ENCODE measurements at places on chromosomes 11 and 22.

DNA sequence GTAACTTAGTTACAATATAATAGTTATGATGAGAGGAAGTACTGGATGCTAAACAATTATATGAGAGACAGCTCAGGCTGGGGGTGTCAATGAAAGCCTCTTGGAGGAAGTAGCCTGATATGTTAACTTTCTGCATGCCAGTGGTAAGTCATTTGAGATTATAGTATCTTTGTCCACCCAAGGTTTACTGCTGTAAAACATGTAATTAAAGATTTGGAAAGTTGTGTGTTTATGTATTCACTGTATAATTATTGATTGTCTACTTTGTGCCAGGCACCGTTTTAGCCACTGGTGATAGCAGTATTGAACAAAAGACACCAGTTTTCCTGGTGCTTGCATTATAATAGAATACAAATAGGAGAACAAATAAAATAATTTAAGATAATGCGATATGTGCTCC is 624 bp upstream of the DNAJB7 start:
- no peak for DNase-seq

DNA sequence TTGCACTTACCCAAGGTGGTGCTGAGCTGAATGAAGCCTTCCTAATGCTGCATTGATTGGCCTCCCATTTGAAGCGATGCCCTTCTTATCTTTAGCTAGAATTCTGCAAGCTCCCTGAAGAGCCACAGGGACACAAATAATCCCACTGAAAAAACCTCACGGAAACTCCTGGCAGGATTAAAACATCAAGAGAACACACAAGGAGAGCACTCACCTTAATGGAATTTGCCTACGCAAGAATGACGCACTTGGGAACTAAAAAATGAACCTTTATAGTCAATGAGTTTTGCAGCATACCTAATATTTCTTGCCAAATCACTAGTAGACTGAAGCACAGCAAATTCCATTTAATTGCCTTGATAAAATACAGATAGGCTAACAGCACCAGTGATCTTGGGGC is 232.8 kb upstream of the UBASH3B start:
- no peak for DNase-seq

DNA sequence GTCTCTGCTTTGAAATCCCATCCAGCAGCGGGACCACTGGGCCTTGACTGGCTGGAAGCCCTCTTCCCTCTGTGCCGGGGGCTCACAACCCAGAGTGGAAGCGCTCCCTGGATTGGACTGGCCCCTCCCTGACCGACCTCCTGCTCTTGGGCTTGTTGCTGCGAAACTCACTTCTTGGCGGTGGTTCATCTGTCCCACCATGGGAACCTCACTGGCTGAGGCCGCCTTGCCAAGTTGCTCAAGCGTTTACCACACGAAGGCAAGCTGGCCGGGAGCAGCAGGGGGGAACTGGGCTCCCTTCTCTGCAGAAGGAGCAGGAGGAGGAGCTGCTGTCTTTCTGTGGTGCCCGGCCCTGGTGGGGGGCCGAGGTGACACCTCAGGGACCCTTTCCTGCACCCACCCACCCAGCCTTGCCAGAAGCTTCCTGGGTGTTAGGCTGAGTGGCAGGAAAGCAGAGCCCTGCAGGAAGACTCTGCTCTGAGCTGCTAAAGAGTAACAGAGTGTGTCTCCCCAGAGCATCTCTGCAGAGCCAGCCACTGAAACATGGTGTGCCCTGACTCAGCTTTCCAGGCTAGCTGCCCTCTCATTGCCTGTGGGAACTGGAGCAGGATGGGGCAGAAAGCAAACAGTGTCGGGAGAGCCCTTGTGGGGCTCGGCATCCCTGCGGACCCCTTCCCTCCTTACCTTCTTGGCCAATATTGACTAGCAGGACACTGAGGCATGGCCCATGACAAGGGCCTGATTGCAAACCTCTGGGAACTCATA is 88.5 kb upstream of the ALX4 start:
- no peak for DNase-seq

GRCh38 chr11:32386770-32387377 is 48.5 kb downstream of the WT1 start:
- DNase-seq = no peak

DNA sequence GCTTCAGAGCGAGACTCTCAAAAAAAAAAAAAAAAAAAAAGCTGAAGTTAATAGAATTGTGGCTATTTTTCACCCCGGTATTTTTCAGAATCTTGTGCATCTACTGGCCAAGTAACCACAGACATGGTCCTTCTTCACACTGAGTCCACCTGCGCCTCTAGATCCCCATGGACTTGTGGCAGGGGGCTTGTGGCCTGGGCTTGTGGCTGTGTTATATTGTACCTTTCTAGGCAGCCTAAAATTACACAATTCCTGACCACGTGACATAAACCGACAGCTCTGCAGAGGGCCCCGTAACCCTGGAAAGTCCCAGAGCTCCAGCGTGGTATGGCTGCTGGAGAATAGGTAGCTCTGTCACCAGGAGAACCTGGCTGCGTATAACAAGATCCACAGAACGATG is 10.9 kb upstream of the NAALADL1 start:
- no peak for DNase-seq

- DNase-seq = no peak
Observed at GRCh38 chr11:134118006-134118405, 49.1 kb downstream of the JAM3 start.
